Right ventricle myocardium inferior (tissue), 1 donor: ENCODE measurements at places on chromosomes 13 and 19. TPM values are rescaled to one million over a fixed set of nuclear protein-coding genes. Genes with fewer than 3 reads are reported as not detected.

WDR88 gene
- total RNA-seq = not detected

DHDH gene
- not detected for total RNA-seq

MRPL4 gene
- 70.1 TPM for total RNA-seq

N4BP2L2 gene
- total RNA-seq = 115 TPM

- no peak for DNase-seq
Observed at GRCh38 chr19:44647144-44647543, 3.4 kb downstream of the PVR start.

GRCh38 chr13:57925751-57926150 lies 294.2 kb downstream of the PCDH17 start:
- DNase-seq = no peak

- no peak for DNase-seq
Observed at GRCh38 chr13:25857830-25858229, 194.0 kb downstream of the SHISA2 start.

GRCh38 chr19:1549332-1549945 lies 18.7 kb downstream of the MEX3D start:
- DNase-seq = no peak

DNA sequence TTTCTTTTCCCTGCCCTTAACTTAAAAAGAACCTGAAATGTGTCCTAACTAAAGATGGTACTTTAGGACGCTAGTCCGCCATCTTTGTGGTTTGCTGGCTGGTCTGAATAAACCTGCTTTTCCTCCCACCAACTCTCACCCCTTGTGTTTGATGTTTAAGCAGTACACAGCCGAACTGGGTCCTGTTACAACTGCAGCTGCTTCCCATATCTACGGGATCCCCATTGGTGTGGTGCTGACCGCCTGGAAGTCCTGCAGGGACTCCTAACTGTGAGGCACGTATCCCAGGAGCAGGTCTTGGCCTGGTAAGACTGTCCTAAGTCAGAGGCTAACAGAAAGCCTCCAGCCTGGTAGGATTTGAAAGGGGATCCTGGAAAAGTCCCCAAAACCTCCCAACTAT lies 40.9 kb upstream of the VSTM2B start:
- DNase-seq = peak; percentile 6

- DNase-seq = no peak
Observed at GRCh38 chr13:40432018-40432978, 234.1 kb downstream of the FOXO1 start.

DNA sequence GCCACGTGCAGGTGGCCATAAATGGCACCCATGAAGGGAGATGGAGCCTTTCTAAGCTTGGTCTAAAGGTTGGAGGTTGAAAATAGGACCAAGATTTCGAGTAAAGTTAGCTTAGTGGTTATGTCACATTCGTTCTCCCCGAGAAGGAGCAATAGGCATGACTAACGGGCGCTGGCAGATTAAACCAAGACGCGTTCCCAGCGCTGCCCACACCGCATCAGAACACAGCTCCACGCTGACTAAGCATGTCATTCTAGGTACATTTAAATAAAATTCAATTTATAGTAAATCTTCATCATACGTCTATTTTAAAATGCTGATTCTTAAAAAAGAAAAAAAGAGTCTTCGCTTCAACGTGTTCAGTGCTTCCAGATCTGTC lies 95.0 kb upstream of the IRS2 start:
- no peak for DNase-seq

DNA sequence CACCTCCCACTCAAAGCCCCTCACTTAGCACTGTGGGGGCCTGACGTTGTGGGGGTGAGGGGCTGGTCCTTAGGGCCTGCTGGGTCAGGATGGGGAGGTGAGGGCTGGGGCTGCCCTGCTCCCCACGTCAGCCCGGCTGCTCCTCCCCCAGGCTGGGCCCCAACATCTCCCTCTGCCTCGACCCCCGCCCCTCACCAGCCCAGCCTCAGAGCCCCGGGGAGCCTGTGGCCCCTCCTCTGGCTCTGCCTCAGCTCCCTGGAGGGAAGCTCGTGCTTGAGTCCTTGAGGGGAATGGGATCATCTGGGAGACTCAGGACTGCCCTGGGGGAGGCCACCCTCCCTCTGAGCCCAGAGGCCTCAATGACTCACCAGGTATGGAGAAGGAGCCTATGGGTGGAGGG lies 6.8 kb downstream of the LILRA4 start:
- DNase-seq = no peak

DNA sequence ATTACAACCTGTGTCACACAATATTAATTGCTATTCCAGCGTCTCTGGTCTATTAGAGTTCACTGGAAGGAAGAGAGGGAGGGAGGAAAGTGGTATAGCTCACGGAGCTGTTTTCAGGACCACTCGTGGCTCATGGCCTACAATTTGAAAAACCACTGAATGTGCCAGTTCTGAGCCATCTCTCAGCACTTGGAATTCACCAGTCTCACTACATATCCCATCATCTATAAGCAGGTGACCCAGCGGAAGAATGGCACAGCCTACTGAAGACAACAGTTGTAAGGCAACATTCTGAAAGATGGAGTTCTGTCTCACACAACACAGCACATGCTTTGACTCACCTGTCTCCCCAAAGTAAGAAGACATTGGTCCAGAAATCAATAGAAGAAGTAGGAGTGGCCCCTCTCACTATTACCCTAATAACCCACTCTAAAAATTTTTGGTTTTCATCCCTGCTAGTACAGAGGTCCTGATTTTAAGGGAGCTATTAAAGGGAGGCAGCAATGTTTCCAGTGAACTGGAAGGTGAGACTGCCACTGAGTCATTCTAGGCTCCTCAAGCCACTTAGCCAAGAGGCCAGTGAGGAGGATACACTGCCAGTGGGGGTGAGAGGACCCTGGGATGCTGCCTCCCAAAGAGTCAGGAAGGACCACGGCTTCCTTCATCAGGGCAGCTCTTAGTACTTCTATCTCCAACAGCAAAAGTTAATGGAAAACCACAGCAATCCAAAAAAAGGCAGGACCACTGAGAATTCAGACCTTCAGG lies 50.0 kb upstream of the DOCK9 start:
- no peak for DNase-seq

GRCh38 chr13:34347784-34348573 lies 530.0 kb downstream of the RFC3 start:
- no peak for DNase-seq

DNA sequence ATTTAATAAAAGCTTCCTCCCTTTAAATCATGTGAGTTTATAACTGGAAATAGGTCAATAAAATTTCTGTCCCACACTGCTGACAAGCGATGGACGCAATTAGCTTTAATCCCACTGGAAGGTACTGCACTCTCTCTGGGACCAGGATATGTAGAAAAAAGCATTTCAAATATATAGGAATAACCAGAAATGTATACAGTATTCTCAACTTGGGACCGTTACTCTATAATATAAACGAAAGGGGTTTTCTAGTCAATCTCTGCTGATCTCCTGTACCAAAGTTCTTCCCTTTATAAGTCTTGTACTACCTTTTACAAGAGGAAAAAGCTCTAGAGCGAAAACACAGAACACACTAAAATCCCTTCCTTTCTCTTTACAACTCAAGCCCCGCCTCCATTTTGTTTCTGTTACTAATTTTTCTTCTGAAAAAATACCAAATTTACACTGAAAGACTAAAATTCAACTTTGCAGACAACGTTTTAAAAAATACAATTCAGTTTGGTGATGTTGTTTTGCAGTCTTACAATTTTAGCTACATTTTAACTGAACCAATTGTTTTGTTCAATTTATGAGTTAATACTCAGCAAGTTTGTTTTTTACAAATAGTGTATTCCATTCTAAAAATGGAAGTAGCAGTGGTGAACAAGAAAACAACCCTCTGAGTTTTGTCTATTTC lies 1.7 kb upstream of the USPL1 start:
- DNase-seq = no peak

DNA sequence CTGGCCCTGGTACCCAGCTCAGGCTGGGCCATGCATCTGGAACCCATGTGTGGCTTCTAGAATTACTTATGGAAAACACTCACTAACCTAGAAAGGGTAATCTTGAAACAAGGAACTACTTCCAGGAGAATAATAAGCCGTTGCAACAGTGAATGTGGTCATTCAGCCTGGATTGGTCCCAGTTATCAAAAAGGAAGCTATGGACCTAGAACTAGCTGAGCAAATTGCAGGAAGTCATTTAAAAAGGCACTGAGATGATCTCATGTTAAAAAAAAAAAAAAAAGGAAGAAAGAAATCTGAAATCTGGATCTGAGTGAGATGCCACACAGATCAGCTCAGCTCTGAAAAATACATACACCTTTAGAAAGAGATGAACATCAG lies 59.6 kb downstream of the DCT start:
- DNase-seq = no peak
